ENCODE measurements at places on chromosomes 6 and 20.

DNA sequence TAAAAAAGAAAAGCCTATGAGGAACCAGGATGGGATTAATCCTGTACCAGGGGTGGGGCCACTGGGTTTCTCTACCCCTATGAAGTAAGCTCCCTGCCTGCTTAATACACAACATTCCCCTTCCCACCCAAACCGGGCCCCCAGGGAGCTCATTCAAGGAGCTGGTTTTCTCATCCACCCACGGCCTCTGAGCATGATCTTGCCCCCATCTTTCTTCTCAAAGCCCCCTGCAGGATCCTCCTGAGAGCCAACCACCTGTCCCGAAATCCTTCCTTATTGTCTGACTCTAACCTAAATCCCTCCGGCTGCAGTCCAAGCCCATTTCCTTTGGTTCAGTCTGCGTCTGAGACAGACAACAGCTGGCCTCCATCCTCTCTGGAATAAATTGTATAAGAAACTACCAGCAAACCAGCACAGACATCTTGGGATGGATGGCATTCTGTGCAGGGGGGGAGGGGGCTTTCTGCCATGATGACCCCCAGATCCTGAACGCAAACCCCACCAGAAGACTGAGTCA, 21.0 kb downstream of the KCNK5 start:
- no peak for DNase-seq

GRCh38 chr6:135701426-135701825, 150.1 kb upstream of the PDE7B start:
- no peak for DNase-seq

DNA sequence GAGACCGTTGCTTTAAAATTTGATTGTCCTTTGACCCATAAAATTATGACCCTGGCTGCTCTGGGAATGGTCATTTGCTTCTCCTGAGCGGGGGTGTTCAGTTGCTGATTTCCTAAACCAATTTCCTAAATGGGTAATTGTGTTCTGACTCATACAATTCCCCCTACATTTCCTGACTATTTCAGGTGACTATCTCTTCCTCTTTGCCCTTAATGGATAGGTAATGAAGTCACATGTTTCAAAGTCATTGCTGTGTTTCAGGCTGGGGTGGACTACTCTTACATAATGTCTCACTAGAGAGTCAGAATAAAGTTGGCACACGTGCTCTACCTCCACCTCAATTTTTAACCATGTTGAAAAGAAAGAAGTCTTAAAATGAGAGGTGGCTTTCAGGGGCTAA, 109.8 kb downstream of the DOK5 start:
- no peak for DNase-seq

- DNase-seq: no peak
Observed at GRCh38 chr6:154314084-154314483, 42.5 kb downstream of the IPCEF1 start.

- DNase-seq: no peak
Observed at GRCh38 chr20:23971310-23971709, 17.3 kb downstream of the GGTLC1 start.

DNA sequence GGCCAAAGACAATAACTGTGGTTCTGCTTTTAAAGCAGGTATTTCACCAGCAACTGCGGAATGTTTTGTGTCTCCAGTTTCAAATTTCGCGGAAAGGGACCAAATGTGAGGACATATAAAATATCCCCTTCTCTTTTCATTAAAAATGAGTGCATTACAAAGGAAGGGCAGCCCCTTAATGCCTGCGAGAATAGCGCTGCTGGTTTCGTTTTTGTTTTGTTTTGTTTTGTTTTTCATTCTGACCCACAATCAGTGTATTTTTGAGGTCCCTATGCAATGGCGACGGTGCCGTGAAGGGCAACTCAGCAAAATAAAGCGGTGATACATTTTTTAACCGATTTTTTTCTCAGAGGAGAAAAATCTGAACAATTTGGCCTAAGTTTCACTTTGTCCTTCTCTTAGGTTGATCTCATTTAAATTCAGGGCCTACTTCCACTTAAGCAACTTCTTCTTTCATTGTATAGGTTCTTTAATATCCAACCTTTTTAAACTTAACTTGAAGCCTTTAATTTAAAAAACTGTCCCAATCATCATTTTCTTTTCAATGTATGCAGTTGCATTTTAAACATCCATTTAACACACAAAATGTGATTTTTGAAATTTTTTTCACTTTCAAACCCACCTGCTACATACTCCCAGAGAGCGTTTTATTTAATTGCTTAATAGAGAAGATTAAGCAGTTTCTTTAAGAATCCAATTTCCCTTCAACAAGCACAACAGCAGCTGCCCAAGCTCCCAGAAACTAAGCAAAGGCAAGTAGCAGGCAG, 2.9 kb upstream of the HIVEP2 start:
- no peak for DNase-seq

All from activated naive CD4-positive, alpha-beta T cell (primary cell).